Stomach (tissue), 19 donors: ENCODE measurements at places on chromosomes 11 and 22. TPM values are rescaled to one million over a fixed set of nuclear protein-coding genes. Genes with fewer than 3 reads are reported as not detected.
A peak's percentile ranks its signal among the peaks of the same experiment; 100 is the strongest.

Gene SLC22A9
- total RNA-seq, result not detected

DNA sequence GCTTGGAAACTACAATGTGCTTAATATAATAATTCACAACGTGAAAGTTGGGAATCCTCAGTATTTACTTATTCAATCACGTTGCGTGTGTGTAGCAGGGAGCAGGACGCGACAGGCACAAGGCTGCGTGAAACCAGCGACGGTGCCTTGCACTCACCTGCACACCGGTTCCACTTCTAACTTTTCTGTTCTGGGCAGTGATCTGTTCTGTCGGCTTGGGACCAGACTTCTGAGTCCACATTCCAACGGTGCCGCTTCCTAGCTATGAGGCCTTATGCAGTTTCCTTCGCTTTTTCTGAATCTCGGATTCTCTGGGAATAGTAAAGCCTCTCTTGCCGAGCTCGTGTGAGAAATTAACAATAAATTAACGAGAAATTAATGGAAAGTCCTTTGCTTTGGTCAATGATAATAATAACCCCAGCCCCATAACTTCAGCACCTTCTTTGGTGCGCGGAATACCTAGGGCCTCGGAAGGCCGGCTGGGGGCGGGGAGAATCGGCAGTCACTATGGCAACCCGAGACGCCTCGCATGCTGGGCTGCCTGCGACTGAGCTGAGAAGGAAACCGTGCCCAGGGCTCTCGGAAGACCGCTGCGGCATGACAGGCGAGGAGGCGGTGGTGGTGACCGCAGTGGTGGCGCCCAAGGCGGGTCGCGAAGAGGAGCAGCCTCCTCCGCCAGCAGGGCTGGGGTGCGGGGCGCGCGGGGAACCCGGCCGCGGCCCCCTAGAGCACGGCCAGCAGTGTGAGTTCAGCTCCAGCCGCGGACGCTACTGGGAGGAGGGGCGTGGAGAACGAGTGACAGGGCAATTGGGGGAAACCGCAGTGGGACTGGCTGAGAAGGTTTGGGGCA, at the start of gene C11orf97:
TSS of gene C11orf97 (plus strand) at position 530 of the 850 bp plus-strand sequence. CDS start at position 598, 68 bp downstream.
- H3K4me1 ChIP-seq, result peaks cover 6% of the 10 kb centered on the region
- H3K27me3 ChIP-seq, result no peaks in the 10 kb centered on the region
- H3K4me3 ChIP-seq, result peak within 1 kb of the TSS; percentile 57

GRCh38 chr11:124050748-124051147, 9.6 kb upstream of the OR10G7 start:
- H3K4me1 ChIP-seq, result no peaks in the 10 kb centered on the region
- no peaks in the 10 kb centered on the region for H3K27me3 ChIP-seq
- H3K27ac ChIP-seq, result no peak overlapping the region
- DNase-seq, result no peak
- H3K36me3 ChIP-seq, result no peaks in the 10 kb centered on the region

- no peak overlapping the region for H3K27ac ChIP-seq
- H3K27me3 ChIP-seq, result no peaks in the 10 kb centered on the region
- H3K4me3 ChIP-seq, result no peak overlapping the region
- no peaks in the 10 kb centered on the region for H3K36me3 ChIP-seq
Measured at GRCh38 chr11:65907878-65908277, 7.7 kb upstream of the FOSL1 start.

GRCh38 chr22:33697640-33698039, 222.6 kb downstream of the LARGE1 start:
- no peak for DNase-seq
- H3K4me3 ChIP-seq, result no peak overlapping the region
- no peaks in the 10 kb centered on the region for H3K4me1 ChIP-seq

DNA sequence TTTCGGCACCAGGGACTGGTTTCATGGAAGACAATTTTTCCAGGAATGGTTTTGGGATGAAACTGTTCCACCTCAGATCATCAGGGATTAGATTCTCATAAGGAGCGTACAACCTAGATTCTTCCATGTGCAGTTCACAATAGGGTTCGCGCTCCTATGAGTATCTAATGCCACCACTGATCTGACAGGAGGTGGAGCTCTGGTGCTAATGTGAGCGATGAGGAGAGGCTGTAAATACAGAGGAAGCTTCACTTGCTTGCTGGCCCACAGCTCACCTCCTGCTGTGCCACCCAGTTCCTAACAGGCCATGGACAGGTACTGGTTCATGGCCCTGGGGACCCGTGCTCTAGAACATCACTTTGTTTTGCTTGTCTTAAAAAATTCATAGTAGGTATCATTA, 41.8 kb upstream of the AMPD3 start:
- peaks cover 24% of the 10 kb centered on the region for H3K4me1 ChIP-seq
- no peaks in the 10 kb centered on the region for H3K36me3 ChIP-seq
- no peak overlapping the region for H3K4me3 ChIP-seq
- DNase-seq, result peak; percentile 58

- H3K36me3 ChIP-seq, result no peaks in the 10 kb centered on the region
- H3K27me3 ChIP-seq, result no peaks in the 10 kb centered on the region
- H3K4me1 ChIP-seq, result peaks cover 25% of the 10 kb centered on the region
- no peak overlapping the region for H3K27ac ChIP-seq
- H3K4me3 ChIP-seq, result no peak overlapping the region
Measured at GRCh38 chr11:12581923-12582322, 92.3 kb upstream of the TEAD1 start.
